ENCODE measurements at places on chromosomes 5 and 9.

DNA sequence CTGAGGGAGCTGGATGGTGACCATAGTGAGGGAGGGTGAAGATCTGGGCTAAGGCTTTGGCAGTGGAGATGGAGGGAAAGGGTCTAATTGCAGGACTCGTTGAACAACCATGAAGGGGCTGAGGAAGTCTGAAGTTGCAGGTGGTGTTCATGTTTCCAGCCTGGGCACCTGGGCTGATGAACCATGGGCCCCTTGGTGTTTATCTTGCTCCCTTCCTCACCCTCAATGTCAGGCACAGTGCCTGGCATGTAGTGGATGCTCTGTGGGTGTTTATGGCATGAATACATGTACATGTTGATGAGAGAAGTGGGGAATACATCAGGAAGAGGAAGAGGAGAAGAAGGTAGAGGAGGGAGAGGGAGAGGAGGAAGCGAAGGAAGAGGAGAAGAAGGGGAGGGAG is 31.3 kb upstream of the COL15A1 start:
- DNase-seq = no peak

- no peak for DNase-seq
These were observed 5.9 kb downstream of the NINJ1 start for GRCh38 chr9:93128011-93128714.

DNA sequence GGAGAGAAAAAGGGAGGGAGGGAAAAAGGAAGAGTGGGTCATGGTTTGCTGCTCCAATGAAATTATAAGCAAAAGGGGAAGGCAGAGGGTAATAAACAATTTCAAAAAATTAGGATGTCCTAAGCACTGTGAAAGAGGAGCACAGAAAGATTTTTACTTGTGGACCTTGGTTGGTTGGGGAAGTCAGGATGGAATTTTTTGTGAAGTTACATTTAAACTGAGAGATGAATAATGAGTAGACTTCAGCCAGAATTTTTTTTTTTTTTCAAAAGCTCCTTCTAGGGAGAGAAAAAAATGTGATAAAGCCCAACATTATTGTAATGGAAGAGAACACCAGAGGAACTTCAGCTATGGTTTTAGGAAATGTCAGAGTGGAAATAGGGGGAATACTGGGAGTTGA is 515.9 kb upstream of the PAPPA start:
- no peak for DNase-seq

DNA sequence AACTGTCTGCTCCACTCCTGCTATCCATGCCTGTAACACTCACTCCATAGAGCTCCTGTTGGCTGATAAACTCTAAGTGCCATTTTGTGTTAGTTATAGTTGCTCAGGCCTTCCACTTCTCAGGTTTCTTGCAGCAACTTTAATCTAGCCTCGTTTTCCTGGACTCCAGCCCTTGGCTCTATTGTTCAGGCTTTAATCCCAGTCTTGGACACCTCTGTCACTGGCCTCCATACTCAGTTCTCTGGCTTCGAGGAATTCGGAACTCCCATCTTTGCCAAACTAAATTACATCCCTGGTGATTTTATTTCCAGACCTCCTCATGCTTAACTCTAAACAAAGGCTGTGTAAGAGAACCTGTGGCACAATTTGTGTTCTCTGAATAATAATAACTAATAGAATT is 39.8 kb downstream of the EMB start:
- DNase-seq = no peak

GRCh38 chr5:16733331-16734006 is 116.7 kb upstream of the RETREG1 start:
- DNase-seq = no peak

GRCh38 chr5:102958481-102959011 is 161.4 kb downstream of the GIN1 start:
- DNase-seq = no peak
